ENCODE measurements at places on chromosomes 2 and 18.

DNA sequence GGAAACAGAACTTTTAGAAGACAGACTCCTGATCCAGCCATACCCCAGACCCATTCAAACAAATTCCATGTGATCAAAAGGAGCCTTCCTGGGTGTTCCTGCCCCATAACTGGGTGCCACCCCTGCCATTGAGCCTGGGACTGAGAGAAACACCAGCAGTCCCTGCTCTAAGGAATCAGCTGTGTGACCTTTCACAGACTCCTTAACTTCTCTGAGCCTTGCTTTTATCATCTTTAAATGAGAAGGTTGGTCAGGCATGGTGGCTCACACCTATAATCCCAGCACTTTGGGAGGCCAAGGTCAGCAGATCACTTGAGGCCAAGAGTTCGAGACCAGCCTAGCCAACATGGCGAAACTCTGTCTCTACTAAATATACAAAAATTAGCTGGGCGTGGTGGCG is 20.6 kb downstream of the CIDEA start:
- DNase-seq: no peak

DNA sequence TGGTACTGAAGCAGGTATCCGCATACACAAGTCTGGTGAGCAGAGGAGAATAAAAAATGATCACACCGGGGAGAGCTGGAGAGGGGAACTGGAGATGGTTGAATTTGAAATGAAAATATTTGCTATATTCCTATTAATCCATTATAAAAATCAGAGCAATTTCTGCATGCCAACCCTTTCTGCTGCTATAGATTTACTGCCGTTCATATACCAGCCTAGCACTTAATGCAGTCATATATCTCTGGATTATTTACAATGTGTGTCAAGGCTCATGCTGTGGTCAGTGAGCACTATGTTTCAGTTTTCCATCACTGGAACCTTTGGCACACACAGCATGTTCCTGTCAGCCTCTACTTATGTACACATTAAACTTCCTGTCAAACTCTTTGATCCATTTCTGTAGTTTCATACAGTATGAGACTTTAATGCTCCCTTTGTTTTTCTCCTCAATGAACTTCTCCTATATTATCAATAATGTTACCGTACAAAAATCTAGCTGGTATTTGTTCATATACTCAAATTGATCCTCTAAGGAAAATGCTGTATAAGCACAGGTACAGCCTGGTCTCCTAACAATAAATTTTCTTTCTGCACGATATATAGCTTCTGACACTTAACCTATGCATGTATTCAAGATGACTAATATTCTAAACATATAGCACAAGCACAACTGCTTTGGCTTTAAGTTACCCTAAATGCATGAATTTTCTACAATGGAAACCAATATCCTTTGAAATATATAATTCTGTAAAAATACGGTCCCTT is 36.7 kb downstream of the FANCL start:
- DNase-seq: no peak

DNA sequence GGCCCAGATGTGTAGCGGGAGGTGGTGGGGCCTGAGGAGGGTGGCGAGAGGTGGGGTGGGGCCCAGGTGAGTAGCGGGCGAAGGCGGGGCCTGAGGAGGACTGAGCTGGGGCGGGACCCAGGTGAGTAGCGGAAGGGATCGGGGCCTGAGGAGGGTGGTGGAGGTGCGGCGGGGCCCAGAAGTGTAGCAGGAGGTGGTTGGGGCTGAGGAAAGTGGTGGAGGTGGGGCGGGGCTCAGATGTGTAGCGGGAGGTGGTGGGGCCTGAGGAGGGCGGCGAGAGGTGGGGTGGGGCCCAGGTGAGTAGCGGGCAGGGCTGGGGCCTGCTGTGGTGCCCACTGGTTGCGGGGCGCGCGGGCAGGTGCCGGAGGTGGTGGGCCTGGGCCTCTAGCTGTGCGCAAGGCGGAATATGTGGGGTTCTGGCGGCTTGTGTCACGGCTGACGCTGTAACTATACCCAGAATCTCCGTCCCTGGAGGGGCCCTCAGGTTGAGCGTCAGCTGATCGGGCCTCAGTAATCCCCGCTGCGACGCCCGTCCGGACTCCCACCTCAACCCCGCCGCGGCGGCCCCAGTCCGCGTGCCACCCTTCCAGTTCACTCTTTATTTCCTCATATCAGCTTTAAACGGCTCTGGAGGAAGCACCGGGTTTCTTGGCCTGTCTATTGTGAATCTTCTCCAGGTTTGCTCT is 866 bp upstream of the SF3B6 start:
- peak; percentile 24 for DNase-seq

GRCh38 chr2:16321872-16322271 is 343.8 kb downstream of the CYRIA start:
- DNase-seq: no peak

GRCh38 chr2:160351956-160352355 is 141.7 kb downstream of the RBMS1 start:
- DNase-seq: no peak

GRCh38 chr18:54387631-54388030 is 29.9 kb downstream of the C18orf54 start:
- no peak for DNase-seq

- DNase-seq: no peak
These were observed 87.0 kb upstream of the GATA6 start for GRCh38 chr18:22082408-22082807.

- DNase-seq: no peak
These were observed 61.6 kb downstream of the COL6A3 start for GRCh38 chr2:237352279-237352845.

DNA sequence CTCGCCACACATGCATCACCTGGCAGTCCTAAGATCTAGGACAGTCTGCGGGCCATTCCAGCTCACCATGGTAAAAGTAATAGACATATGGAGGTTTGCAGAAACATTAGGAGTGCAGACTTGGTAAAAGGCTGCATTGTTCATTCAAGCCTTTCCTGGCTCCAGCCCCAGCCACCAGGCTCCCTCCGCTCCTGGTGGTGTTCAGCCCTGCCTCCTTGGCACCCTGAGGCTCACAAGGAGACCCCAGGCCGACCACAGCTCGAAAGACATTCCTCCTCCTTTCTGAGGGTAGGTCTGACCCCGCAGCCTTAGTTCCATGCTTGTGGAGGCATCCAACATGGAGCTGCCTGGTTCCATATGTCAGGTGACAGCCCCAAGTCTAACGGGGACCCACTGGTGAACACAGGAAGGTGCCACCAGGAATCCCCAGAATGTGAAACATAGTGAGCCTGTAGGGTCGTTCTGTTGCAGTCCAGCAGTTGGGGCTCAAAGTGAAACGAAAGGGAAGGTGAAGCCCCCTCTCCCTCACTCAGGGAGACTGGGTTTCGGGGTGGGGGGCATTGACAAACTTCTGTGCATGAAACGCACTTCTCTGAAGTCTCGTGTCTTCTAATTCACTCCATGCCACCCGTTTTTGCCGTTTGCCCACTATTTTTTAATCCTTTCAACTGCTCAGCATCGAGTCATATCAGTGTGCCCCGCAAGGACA is 5.0 kb upstream of the SP100 start:
- peak; percentile 58 for DNase-seq

DNA sequence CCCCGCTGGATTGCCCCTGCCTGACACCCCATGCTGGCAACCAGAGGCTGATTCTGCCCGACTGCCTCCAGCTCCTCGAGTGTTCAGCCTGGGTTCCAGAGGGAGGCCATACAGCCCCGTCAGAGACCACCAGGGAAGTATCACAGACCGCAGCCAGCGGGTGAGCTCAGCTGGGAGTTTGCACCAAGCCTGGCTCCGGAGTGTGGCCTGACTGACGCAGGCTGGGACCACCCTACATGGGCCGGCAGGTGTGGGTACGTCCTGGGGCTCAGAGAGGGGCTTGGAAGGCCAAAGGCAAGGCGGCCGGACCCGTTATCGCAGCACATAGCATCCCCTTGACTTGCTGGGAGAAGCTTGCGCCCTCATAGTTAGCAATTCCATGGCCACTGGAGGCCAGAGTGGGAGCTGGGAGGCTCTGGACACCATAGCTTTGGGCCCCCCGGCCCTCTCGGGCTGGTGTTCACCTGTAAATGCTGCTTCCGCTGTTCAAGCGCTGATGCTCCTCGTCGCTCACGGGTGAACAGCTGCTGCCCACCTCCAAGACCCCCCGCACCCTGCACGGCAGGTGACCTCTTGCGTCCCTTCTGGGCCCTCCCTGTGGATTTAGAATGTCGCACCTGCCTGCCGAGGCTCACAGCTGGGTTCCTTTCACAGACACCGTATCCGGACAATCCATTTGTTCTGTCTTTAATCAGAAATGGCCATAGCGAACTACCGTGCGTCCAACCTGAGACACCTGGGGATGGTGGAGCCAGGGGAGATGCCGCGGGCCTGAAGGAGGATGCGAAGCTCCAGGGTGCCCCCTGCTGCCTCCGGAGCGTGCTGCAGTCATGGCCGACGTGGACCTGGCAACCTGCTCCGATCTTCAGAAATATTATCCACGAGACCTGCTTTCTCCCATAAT is 31.2 kb upstream of the SLC66A3 start:
- peak; percentile 60 for DNase-seq

GRCh38 chr2:68911709-68912108 is 40.5 kb upstream of the BMP10 start:
- DNase-seq: no peak

- DNase-seq: no peak
These were observed 311.7 kb downstream of the EIPR1 start for GRCh38 chr2:3065928-3066327.

GRCh38 chr2:9982248-9982647 is 30.8 kb downstream of the GRHL1 start:
- no peak for DNase-seq

DNA sequence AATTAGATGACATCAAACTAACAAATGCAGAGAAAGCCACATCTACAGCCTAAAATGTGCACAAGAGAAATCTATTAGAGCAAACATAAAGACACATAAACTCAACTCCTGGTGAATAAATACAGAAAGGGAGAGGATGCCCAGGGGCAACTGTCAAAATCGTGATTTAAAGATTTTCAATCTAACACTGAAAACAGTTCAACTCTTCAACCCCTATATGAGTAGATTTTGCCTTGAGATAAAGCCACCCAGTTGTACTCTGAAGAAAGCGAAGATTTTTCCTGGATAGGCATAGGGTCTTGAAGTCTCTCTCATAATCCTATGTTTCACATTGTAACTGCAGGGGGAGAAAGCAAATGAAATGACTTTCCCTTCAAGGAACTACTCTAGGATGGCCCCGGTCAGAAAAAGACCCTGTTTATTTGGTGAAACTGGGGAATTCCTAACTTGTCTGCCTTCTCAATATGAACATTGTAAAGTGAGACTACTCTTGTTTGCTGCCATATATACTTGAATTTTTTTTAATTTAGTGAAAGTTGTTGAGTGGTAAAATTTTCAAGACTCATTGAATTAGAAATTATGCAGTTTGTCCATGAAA is 226.7 kb downstream of the ERBB4 start:
- no peak for DNase-seq

GRCh38 chr2:105361102-105361889 is 24.0 kb downstream of the C2orf49 start:
- DNase-seq: no peak

DNA sequence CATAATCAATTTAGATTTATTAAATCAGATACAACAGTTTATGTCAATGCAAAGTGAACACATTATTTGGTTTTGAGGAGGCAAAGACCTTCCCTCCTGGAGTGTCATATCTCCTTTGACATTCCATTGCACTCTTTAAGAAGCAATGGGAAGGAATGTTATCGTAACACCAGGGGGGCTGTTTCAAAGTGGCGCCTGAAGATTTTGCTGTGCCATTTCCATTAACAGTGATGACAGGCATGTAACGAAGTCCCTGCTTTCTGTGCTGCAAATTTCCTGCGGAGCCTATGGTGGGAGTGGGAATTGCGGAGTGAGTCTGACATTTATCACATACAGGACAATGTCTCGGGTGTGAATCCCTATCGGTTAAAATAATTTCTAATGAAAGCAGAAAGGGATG is 499.6 kb upstream of the RAB6C start:
- no peak for DNase-seq

DNA sequence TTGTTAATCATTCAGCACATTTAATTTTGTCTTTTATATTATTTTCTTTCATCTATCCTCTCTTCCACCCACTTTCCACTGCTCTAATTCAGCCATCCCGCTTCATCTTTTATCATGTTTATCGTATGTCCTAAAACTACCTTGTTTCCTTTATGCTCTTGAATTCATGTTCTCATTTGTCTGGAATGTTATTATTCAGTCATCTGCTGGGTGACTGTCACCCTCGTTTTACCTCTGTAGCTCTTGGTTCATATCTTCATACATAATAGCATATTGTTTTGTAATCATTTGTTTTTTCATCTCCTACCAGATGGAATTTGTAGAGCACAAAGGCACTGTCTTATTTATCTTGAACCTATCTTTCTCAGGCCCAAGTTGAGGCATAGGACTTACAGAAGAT is 37.0 kb downstream of the SMCHD1 start:
- DNase-seq: no peak

GRCh38 chr18:35862119-35862640 is 110.3 kb upstream of the RMP24 start:
- DNase-seq: peak; percentile 6

Measured in common myeloid progenitor, CD34-positive (primary cell).